ENCODE measurements at places on chromosomes 12 and 14.
A peak's percentile ranks its signal among the peaks of the same experiment; 100 is the strongest.

DNA sequence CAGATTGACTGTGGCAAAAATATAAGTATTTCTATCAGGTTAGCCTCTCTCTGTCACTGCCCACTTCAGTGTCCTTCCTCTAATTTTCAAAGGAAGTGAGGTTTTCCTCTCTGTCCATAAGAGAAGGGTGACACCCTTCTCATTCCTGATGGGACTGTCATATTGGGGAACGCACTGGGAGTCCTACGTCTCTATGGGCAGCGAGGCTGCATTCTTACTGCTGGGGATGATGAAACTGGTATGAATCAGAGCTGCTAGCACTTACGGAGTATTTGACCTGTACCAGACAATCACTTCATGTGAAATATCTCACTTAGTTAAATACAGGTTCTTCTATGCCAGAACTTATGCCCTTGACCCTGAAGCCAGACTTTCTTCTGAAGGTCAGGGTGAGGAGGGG is 436.3 kb downstream of the DPF3 start:
- DNase-seq = no peak

- no peak for DNase-seq
These were observed 303.8 kb downstream of the TMEM121 start for GRCh38 chr14:105830171-105830570.

- DNase-seq = no peak
These were observed 213.3 kb upstream of the PWP1 start for GRCh38 chr12:107472308-107472707.

DNA sequence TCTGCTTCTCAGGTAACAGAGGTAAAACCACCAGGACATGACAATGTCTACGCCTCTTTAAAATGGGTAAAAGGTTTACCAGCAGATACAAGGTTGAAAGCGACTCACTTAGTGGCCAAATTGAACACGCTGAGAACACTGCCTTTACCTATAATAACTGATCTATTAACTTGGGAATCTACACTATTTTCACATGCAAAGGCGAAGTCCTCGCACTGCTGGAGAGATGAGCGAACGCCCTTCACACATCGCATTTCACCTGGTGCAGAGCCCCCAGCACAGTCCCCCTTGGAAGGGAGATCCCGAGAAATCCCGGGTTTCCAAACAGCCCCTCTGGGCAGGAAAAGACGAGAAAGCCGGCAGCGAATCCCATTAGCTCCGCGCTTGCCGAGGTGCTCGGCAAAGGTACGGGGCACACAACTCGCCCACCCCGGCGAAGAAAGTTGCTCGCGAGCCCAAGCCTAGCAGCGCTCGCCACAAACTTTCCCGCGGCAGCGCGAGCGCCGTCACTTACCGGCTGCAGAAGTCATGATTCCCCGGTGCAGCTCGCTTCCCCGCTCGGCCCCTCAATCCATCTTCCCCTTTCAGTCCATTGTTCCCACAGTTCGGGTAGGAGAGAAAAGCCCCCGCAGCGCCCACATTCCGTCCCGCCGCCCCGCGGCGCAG is 423 bp downstream of the FGD6 start:
- no peak for DNase-seq

DNA sequence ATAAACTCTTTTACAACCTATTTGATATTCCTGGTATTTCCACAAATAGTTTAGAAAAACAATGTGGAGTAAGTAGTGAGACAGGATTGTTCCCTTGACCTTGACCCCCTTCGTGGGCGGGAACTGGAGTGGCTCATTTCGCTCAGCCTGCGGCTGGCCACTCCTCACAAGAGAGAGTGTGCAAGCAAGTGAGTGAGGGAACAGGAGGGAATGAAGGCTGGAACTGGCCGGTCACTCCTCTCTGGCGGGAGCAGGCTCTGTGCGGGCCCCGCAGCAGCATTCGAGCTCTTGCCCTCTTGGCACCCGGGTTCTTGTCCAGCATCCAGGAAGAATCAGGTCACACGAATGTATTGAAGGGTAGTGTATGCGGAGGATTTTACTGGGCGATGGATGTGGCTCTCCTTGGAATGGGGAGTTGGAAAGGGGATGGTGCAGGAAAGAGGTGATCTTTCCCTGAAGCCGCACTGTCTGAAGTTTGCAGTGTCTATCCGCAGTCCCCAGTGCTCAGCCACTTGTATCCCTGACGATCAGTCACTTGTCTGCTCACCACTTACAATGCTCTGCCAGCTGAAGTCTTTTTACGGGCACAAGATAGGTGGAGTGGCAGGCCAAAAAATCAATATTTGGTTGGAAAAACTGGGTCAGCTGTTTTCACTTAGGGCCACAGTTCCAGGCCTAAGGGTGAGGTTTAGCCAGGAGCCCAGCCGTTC is 28.0 kb upstream of the TXNRD1 start:
- no peak for DNase-seq

DNA sequence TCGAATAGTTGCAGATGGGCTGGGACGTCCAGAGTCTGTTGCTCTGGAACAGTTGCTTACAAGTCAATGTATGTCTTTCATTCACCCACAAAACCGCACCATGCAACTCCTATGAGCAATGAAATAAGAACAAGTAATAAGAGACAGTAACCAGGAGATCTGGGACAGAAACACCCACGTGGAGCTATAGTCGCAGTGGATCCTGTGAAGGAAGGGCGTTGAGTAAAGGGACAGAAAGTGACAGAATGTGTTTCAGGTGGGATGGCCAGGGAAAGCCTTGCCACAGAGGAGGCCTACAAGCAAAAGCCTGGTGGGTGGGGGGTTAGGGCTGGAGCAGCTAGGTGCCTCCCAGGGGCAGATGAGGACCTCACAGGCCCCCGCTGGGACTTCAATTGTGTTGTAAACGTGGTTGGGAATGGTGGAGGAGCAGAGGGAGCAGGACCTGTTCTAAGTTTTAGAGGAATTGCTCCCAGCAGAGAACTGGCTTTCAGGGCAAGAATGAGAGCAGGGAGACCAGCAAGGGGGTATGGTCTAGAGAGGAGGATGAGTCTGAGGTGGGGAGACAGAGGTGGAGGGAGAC is 86.7 kb upstream of the FZD10 start:
- no peak for DNase-seq

- no peak for DNase-seq
These were observed 43.4 kb upstream of the SCN8A start for GRCh38 chr12:51547606-51548005.

GRCh38 chr12:14956024-14956891 is 5.1 kb downstream of the ARHGDIB start:
- DNase-seq = peak; percentile 64

- peak; percentile 67 for DNase-seq
These were observed 14.7 kb downstream of the GPR68 start for GRCh38 chr14:91229743-91230200.

GRCh38 chr14:91388551-91388975 is 29.1 kb downstream of the CCDC88C start:
- peak; percentile 47 for DNase-seq

DNA sequence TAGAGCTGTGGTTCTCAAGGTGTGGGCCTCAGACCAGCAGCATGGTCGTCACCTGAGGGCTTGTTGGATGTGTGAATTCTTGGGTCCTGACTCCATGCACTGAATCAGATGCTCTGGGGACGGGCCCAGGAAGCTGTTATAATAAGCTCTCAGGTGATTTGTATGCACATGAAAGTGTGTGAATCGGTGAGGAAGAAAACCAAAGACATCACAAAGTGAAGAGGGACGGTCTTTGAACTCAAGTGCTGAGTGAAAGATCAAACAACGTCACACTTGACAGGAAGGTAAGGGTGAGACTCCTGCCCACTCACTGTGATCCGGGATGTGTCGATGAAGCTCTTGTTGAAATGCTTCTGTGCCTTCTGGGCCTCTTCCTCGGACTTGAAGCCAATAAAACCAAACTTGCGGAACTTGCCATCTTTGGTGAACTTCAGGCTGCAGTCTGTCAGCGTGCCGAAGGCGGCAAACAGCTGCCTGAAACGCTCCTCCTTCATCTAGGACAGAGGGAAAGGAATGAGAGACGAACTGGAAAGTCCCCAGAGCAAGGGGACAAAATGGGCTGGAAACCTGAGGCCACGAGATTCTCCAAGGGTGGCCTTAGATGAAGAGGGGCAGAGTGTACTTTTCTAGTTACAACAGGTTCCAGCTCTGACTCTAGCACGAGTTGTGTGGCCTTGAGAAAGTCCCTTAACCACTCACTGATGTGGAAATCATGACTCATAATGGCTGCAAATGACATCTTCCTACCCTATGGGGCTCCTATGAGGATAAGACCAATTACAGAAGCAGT is 4.0 kb downstream of the RBM19 start:
- DNase-seq = no peak

DNA sequence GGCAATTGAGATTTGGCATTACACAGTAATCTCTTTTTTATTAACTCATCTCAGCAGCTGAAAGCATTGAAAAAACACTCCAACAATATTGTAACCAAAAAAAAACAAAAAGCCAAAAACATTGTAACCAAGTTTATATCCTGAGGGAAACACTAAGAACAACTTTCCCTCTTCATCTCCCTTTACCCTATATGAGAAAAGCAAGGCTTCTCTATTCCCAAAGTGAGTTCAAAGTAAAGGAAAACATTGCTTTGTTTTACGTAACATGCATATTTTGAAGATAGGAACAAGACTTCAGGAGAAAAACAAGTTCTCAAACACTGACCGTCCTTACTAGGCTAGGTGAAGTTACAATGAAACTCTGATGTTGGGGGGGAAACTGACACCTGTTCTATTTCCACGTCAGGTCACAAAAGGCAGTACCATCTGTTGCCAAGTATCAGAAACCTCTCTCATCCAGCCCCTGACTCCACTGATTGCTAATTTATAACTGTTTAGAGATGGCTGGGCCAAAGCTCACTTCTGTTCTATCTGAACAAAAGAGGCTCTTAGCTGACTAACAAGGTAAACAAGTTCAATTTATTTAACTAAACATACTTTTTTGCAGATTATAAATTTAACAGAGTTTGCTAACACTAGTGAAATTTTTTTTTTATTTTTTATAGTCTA is 67.9 kb upstream of the PLXNC1 start:
- no peak for DNase-seq

- DNase-seq = no peak
These were observed 41.1 kb upstream of the LRRK2 start for GRCh38 chr12:40183715-40184114.
